Kidney epithelial cell (primary cell): ENCODE measurements at places on chromosomes 11 and 22.
A peak's percentile ranks its signal among the peaks of the same experiment; 100 is the strongest.

GRCh38 chr22:23532731-23533130 lies 47.4 kb downstream of the IGLL1 start:
- DNase-seq = no peak

DNA sequence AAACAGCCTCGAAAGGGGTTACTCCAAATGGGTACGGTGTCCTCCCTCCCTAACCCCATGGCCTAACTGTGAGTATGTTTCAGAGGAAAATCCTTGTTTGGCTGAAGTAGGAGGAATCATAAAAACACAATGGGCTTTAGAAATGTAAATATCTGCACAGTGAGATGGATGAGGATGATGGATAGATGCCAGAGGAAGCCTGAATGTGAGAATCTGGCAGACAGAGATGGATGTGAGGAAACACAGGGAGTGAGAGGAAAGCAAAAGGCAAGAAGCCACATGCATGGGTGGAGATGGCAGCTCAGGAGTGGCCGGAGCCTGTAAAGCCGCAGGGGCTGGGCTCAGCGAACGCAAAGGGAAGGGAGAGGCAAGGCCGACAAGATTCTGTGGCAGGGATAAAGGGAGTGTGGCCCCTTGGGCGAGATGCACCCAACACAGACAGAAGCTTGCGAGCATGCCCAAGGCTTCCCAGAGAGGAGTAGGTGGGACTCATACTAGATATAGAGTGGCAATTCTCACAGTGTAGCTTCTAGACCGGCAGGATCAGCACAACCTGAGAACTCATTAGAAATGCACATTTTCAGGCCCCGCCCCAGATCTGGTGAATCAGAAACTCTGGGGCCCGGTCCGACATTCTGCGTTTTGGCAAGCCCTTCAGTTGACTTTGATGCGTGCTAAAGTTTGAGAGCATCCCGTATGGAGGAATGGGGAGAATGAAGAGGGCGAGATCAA lies 237.3 kb upstream of the CADM1 start:
- no peak for DNase-seq

DNA sequence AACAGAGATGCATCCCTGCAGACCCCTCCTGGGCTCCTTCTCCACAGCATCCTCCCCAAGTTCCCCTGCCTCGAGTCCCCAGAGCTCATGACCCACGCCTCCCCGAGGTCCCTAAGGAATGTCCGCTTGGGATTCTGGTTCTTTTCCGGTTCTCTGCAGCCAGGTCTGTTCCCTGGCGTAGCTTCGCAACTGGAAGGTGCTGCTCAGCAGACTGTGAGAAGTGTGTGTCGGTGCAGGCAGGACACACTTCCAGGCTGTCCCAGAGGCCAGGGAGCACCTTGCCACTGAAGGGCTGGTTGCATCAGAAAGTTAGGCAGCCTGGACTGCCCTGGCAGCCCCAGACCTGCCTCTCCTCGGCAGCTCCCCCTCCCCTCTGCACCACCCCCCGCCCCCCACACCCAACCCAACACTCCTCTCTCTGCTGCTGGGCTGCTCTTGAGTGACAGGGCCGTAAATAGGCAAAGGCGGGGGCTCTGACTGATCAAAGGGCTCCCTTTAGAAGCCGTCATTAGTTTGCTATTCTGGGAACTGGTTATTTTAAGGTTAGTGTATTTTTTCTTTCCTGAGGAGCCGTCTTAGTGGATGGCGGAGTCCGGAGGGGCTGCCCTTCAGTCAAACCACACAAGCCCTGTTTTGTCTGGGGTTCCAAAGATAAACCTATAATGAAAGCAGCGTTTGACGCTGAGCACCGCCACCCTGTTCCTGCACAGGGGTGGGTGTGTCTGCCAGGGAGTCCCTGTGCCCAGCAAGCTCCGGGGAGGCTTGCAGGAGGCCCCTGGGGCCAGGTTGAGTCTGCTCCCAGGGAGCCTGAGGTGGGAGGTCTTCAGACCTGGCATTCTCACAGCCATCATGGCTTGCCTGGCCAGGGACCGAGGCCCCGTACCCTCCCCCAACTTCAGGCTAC lies 88.6 kb upstream of the KCNQ1OT1 start:
- DNase-seq = no peak

DNA sequence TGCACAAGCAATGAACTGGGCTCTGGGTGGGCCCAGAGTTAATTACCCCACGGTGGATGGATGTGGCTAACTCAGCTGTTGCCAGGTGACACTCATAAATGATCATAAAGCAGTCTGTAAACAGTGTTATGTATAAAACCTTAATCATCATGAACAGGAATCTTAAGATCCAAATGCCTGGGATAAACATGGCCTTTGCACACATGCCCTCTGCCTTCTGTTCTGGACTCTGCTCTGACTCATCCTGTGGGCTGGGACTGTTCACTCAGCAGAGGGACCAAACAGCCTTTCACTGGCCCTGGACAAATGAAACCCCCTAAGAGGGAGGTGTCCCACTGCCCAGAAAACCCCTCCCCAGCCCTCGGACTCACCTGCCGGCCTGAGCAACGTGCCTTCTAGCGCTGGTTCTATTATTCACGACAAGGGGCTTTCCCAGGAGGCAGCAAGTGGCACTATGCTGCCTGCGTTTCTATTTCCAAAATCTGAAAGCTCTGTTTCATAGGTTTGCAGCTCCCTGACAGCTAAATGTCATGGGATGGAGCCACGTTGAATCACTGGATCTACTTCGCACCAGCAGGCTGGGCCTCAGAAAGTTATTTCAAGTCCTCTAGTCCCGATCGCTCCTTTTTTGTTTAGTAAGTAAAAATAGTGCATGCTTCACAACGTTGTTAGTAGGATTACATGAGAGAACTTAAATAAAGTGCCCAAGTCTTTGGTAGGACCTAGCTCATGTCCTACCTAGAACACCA lies 53.0 kb downstream of the LARGE1 start:
- no peak for DNase-seq

DNA sequence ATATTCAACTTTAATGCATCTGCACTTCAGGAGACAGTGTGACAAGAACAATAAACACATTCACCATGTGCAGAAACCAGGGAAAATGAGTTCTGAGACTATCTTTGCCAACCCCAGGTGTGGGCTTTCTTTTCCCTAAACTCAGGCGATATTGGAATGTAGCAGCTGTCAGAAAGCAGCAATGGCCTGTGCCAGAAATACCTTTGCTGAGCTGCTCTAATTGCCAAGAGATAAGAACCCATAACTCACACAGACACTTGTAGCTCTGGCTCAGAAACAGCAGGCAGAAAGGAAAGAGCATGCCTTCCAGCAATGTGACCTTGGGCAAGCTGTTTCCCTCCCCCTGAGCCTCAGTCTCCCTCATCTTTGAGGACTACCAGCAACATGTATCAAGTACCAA lies 77.6 kb downstream of the PLEKHA7 start:
- DNase-seq = no peak

- DNase-seq = no peak
These were observed 47.2 kb downstream of the CYTH4 start for GRCh38 chr22:37329238-37330140.

DNA sequence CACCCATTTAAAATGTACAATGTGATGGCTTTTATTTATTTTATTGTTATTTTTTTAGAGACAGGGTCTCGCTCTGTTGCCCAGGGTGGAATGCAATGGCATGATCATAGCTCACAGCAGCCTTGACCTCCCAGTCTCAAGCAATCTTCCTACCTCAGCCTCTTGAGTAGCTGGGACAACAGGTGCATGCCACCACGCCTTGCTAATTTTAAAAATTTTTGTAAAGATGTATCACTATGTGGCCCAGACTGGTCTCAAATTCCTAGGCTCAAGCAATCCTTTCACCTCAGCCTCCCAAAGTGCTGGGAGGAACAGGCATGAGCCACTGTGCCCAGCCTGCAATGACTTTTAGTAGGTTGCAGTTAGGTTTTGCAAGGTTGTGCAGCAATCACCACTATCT lies 14.3 kb downstream of the CLDN5 start:
- DNase-seq = no peak

DNA sequence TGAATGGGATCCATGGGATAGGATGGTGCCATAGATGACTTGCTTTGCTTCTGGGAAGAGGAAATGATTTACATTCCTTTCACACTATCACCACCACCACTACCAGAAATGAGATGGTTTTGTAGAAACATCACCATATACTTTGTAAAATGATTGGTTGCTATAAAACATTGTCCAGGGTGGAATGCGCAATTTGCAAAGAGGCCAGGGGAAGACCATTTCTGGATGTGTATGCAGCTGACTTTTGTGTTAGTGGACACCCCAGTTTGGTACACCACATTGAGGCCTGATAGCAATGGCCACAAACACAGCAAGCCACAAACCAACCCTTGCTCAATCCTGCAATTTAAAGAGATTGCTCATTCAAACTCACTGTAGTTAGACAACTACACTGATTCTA lies 56.7 kb upstream of the RCN1 start:
- DNase-seq = peak; percentile 9

DNA sequence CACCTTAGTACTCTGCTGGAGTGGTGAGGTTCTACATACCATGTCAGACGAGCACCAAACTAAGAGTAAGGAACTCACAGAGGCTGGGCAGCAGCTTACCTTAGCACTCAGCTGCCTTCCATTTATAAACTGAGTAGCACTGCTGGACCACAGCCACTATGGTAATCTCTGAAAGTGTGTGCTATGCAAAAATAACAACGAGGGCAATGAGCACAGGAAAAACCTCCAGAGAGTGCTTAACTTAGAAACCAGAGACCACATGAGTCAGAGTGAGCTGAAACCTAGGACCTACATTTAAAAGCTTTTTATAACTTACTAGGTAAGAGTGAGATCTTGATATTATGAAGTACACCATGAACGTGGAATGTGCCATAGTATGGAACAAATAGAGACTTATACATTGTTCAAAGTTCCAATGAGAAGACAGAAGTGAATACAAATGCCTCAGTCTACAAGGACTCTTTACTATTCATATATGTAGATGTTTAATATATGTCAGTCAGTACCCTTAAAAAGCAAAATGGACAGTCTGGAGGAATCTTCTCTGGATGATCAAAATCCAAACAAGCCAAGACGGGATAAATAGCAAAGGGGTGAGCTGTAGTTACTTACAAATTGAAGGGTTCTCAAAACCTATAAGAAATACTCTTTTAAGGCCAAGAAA lies 17.2 kb upstream of the CD59 start:
- DNase-seq = no peak

DNA sequence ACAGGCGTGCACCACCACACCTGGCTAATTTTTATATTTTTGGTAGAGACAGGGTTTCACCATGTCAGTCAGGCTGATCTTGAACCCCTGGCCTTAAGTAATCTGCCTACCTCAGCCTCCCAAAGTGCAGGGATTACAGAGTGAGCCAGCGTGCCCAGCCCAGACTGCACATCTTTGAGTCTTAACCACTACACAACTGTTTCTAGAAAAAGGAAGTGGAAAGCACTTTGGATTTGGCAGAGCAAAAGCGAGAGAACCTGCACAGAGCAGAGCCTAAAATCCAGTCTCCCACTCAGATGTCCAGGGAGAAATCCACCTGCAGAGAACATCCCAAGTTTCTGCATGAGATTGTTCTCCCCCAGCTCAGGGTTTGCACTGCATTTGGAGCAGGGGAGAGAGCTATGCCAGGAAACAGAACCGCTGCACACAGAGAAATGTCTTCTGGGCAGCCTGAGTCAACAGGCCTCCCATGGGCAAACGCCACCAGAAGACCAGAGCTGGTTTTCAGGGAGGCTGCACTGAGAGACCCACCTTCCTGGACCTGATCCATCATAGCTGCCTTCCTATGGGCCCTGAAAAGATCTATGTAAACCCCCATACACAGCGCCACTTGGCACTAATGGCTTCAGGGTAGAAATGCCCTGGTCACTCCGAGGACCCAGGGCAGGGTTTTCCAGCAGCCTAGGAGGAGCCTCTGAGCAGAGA lies 54.0 kb downstream of the RPUSD4 start:
- no peak for DNase-seq
